ENCODE measurements at places on chromosomes 6 and 20.

- no peak for DNase-seq
Measured at GRCh38 chr6:160042788-160043301, 74.0 kb downstream of the IGF2R start.

GRCh38 chr6:64538722-64539121 lies 903.1 kb downstream of the PHF3 start:
- DNase-seq, result no peak

DNA sequence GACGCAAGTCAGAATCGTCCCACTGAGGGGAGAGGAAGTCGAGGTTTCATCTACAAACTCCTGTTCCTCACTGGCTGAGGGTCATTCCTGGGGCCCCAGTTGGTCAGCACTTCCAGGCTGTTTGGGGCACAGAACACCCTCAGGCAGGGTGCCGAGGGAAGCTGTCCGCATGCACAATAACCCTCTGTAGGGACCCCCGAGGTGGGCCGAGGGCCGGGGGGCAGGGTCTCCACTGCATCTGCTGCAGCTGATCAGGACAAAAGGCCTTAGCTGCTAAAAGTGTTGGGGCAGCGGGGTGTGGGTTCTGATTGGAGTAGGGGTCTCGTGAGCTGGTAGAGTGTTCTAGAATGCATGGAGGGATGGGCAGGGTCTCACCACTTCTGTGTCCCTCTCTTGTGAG lies 125.1 kb downstream of the TOX2 start:
- DNase-seq, result no peak

DNA sequence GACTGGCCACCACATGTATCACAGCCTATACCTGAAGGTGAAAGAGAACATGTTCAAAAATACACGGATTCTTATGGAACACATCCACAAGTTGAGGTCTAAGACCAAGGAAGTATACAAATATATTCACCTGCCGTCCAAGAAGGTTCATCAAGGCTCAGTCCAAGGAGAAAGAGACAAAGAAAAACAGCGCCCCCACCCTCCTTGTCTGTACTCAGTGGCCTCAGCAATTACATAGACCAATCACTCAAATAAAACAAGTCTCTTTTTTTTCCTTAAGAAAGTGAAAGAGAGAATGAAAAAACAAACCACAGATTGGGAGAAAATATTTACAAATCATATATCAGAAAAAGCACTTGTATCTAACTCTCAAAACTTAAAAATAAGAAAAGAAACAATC lies 19.5 kb downstream of the CPXM1 start:
- no peak for DNase-seq

GRCh38 chr6:15864038-15864707 lies 201.3 kb upstream of the DTNBP1 start:
- no peak for DNase-seq

GRCh38 chr20:58784321-58785074 lies 66.2 kb downstream of the GNAS-AS1 start:
- DNase-seq, result no peak

DNA sequence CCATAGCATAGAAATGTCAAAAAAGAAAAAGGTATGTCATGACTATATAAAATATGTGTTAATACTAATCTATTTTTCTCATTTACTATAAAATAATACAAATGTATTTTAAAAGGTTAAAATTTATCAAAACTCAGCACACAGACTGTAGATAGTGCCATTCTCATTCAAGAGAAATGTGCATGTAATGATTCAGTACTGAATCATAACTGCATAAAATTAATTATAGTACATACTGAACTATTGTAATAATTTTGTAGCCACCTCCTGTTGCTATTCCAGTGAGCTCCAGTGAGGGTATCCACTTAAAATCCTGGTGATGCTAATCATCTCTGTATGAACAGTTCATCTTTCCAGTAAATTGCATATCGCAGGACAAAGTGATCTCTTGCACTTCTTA lies 82.8 kb downstream of the HMGCLL1 start:
- DNase-seq, result no peak

DNA sequence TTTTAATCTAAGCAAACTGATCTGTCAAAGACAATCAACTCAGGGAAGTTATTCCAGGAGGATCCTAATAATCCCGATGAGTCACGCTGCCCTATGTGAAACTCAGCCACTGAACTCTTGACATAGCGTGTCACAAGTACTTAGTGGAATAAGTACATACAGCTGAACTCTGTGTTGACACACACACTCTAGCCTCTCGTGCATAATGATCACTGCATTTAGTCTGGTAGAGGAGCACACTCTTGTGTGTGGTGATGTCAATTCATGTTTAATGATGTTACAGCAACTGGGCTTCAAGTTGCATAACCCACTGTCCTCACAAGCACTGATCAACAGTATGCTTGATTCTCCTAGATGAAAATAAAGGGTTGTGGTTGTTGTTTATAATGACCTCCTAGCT lies 148.3 kb downstream of the HACE1 start:
- DNase-seq, result peak; percentile 53

DNA sequence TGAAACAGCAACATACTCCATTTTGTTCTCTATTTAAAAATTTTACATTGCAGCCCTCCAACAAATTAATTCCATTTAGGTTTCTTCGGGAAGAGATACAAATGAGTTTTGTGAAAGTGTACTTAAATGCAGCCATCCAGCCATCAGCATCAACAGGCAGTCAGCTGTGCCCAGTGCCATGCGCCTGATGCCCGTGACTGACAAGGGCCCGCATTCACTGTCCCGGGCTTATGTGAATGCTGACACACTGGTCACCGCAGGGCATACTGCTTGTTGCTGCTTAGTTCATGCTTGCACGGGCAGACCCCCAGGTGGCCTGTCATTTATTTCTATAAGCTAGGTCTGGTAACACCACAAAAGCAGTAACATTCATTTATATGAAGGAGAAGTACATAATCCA lies 224.9 kb upstream of the QKI start:
- DNase-seq, result no peak

DNA sequence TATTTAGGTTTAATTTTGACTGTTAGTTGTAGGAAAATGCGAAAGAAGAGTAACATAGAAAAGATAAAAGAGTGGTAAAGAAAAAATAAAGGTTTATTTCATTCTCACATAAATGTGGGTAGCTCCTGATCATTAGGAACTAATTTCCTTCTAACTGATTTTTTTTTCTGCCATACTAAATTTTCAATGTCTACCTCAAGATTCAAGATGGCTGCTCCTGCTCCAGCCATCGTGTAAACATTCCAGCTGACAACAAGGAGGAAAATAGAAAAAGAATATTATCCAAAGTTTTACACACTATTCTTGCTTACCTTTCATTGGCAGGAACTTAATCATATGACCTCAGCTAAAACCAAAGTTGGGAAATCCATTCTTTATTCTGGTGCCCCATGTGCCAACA lies 488.2 kb downstream of the LMBRD1 start:
- no peak for DNase-seq

DNA sequence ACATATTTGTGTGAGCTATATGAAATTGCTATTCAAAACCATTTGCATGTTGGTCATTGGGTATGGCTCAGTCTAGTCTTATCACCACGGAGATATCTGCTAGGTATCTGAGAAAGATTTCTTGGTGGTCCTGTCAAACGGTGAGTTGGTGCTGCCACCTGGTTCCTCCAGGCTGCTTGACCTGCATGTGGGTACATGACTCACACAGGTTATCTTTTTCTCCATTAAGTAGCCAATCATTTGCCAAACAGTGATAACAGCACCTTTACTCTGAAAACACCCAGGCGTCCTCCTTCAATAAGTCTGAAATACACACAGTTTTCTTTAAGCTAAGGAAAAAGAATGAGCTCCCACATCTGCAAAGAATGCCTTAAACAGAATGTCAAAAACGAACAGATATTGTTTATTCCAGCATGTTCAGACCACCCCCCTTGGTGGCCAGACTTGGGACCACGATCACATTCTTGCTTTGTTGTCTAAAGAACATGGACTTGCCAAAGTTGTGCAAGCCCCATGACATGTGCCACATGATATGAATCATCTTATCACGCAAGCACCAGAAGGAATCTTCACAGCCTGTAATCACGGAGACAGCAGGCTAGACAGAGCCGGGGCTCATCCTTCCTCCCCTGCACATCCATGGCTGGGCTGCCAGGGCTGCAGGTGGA lies 200.7 kb upstream of the THBS2 start:
- no peak for DNase-seq

GRCh38 chr6:119832411-119832810 lies 482.9 kb upstream of the MAN1A1 start:
- no peak for DNase-seq

- DNase-seq, result peak; percentile 97
Measured at GRCh38 chr6:112214739-112215269, 39.6 kb downstream of the LAMA4 start.

DNA sequence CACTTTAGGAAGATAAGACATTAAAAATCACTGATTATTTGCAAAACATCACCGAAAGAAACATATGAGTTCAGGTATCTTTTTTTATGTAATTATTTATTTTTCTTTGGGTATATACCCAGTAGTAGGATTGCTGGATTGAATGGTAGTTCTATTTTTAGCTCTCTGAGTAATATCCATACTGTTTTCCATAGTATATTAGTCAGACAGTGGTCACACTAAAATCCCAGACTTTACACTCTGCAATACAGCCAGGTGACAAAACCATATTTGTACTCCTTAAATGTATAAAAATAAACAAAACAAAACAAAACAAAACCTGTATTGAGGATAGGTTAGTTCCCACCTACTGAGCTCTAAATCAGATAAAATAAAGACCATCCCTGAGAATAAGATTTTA lies 1024.3 kb upstream of the EYS start:
- no peak for DNase-seq

DNA sequence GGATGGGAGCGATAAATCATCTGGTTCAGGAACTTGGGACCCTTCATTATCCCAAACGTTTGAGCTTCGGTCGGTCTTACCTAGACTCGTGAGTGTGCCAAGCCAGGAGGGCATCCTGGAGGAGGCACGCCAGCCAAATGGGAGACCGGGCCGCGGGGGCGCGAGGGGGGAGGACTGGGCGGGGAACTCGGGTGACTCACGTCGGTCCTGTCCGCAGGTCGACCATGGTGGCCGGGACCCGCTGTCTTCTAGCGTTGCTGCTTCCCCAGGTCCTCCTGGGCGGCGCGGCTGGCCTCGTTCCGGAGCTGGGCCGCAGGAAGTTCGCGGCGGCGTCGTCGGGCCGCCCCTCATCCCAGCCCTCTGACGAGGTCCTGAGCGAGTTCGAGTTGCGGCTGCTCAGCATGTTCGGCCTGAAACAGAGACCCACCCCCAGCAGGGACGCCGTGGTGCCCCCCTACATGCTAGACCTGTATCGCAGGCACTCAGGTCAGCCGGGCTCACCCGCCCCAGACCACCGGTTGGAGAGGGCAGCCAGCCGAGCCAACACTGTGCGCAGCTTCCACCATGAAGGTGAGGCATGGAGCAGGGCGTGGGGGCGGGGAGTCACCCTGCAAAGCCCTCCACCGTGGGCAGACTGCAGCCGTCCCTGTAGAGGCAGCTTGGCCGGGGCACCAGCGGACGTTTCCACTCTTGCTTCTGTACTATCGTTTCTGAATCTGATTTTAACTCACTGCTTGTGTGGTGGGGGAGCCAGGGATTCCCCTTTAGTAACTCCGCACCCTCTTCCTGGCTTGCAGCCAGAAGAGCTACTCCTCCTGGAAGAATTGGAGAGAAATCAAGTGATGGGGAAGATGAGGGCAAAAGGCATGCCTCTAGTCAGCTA lies 2.7 kb downstream of the BMP2 start:
- no peak for DNase-seq

Measured in NCI-H2029 treated with DMSO at 0.1 percent for 48 hours (cell line).